ENCODE measurements at places on chromosomes 4 and X. TPM values are rescaled to one million over a fixed set of nuclear protein-coding genes. Genes with fewer than 3 reads are reported as not detected.

The ZBED1 gene
- 39.8 TPM for total RNA-seq

- no peak overlapping the region for H3K27ac ChIP-seq
- no peak for DNase-seq
- H3K36me3 ChIP-seq, result no peaks in the 10 kb centered on the region
- H3K4me1 ChIP-seq, result no peaks in the 10 kb centered on the region
- no peaks in the 10 kb centered on the region for H3K27me3 ChIP-seq
Observed at GRCh38 chr4:79404666-79405065, 3.4 kb downstream of the GK2 start.

- no peak overlapping the region for H3K27ac ChIP-seq
- no peaks in the 10 kb centered on the region for H3K27me3 ChIP-seq
- H3K4me1 ChIP-seq, result peaks cover 55% of the 10 kb centered on the region
- no peak for DNase-seq
- no peak overlapping the region for H3K4me3 ChIP-seq
Observed at GRCh38 chr4:98620087-98620784, 38.2 kb downstream of the TSPAN5 start.

GRCh38 chrX:107716118-107716684 is 59.4 kb downstream of the TSC22D3 start:
- H3K4me3 ChIP-seq, result peak overlapping the region; percentile 93
- peaks cover 52% of the 10 kb centered on the region for H3K4me1 ChIP-seq
- H3K36me3 ChIP-seq, result peaks cover 13% of the 10 kb centered on the region
- no peaks in the 10 kb centered on the region for H3K27me3 ChIP-seq
- H3K27ac ChIP-seq, result peak overlapping the region; percentile 92

The FGF16 gene
- total RNA-seq, result not detected

The LANCL3 gene
- 0.49 TPM for total RNA-seq

The DMRTC1 gene
- total RNA-seq, result not detected

DNA sequence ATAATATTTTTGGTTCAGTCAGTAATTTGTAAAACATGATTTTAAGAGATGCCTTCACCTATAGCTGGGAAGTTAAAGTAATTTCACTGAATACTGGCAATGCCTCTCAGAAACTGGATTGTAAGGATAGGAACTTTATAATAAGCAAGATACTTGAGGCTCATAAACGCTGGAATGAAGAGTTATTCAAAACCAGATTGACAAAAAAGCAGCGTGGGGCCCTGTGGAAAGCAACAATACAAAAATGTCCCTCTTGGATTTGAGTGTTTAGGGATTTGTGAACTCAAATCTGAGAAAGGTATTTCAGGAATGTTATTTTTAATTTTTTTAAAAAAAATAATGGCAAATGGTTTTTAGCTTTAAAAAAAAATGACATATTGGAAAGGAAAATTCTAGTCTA is 94.6 kb downstream of the ANK2 start:
- no peaks in the 10 kb centered on the region for H3K36me3 ChIP-seq
- no peak overlapping the region for H3K4me3 ChIP-seq
- peaks cover 8% of the 10 kb centered on the region for H3K27me3 ChIP-seq
- H3K27ac ChIP-seq, result no peak overlapping the region
- no peak for DNase-seq

The NPNT gene
- 0.17 TPM for total RNA-seq

DNA sequence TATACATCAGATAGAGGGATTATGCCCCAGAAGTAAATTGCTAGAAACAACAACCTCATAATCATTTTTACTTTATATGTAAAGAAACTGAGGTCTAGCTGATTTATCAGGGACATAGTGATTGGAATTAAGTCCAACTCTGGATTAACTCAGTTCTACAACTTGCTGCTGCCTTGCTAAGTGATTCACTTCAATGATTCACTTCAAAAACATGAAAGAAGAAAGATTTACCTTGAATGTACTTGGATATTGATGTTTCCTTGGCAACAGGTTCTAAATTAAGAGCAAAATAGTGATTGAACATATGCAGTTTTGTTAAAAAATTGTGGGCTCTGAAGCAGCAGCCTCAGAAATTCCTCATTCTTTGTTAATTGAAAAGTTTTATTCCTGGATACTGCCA is 99.8 kb upstream of the H2AZ1 start:
- H3K36me3 ChIP-seq, result no peaks in the 10 kb centered on the region
- H3K4me1 ChIP-seq, result no peaks in the 10 kb centered on the region
- H3K27ac ChIP-seq, result no peak overlapping the region
- H3K4me3 ChIP-seq, result no peak overlapping the region
- H3K27me3 ChIP-seq, result peaks cover 5% of the 10 kb centered on the region
- DNase-seq, result no peak

The NOX1 gene
- not detected for total RNA-seq

GRCh38 chr4:87886083-87886482 is 53.3 kb downstream of the MEPE start:
- H3K27me3 ChIP-seq, result peaks cover 5% of the 10 kb centered on the region
- no peak overlapping the region for H3K27ac ChIP-seq
- no peak for DNase-seq

The CMC4 gene
- total RNA-seq, result 1.3 TPM

DNA sequence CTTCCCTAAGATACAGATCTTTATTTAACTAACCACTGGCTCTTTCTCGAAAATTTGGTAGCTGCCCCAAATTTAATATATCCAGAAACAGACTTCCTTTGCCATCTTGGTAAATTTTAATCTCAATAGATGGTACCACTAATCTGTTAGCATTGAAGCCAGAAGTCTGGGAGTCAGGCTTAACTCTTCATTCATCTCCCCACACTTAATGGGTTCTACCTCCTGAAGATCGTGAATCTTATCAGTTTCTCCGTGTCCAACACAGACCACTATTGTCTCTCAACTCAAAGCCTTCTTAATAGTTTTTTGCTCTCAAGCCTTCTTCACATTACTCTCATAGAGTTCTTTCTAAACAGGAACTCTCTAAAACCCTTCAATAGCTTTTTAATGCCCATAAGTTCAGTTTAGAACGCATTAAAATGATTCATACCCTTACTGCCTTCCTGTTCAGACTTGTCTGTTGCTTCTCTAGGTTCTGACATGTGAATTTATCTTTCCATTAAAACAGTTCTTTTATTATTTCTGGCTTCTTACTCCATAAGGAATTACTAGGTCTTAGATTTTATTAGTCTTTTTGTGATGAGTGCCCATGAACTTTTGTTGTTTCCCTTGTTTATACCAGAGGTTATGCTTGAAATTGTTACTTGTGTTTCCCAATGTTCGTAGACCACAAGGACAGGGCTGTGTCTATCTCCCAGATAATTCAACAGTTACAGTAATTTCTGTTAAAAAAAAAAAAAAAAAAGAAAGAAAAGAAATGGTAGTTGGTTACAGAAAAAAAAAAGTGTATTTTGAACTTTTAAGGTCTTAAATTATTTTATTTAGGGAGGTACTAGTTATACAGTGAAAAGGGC is 54.7 kb downstream of the SMARCAD1 start:
- H3K27ac ChIP-seq, result no peak overlapping the region
- peaks cover 28% of the 10 kb centered on the region for H3K36me3 ChIP-seq
- no peaks in the 10 kb centered on the region for H3K27me3 ChIP-seq
- H3K4me1 ChIP-seq, result no peaks in the 10 kb centered on the region

GRCh38 chr4:74132944-74133343 is 25.0 kb upstream of the MTHFD2L start:
- H3K27me3 ChIP-seq, result peaks cover 7% of the 10 kb centered on the region
- H3K36me3 ChIP-seq, result no peaks in the 10 kb centered on the region
- H3K27ac ChIP-seq, result no peak overlapping the region
- no peaks in the 10 kb centered on the region for H3K4me1 ChIP-seq

The P2RY8 gene
- 21.8 TPM for total RNA-seq

DNA sequence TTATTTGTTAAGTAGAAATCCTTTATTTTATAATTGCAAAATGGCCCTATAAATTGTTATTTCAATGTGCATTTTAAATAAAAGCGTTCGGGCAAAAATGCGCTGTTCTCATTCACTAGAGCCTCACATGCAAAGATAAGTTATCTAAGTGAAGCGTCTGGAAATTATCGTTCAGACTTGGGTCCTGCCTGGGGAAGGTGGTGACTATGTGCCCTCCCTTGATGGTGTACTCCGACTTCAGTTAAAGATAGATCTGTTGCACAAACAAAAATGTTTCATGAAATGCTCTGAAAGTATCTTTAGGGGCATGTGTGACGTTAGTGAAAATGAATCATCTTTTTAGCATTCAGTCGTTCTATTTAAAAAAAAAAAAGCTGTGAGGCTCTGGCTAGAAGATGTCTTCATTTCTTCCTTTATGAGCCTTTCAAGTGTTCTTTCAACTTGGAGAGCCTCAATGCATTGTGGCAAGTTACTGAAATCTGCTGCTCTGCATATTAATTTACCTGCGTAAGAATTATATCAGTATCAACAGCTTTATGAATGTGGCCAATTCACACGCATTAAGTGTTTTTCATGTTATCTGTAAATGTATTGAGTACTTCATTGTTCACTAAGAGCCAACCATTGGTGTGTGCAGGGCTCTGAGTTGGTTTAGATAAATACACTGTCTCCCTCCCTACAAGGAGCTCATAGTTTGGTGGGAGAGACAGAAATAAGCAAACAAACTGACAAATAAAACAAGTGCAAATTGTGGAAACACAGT is 83.0 kb downstream of the AFF1 start:
- no peak for DNase-seq
- peaks cover 81% of the 10 kb centered on the region for H3K4me1 ChIP-seq
- H3K27me3 ChIP-seq, result no peaks in the 10 kb centered on the region

DNA sequence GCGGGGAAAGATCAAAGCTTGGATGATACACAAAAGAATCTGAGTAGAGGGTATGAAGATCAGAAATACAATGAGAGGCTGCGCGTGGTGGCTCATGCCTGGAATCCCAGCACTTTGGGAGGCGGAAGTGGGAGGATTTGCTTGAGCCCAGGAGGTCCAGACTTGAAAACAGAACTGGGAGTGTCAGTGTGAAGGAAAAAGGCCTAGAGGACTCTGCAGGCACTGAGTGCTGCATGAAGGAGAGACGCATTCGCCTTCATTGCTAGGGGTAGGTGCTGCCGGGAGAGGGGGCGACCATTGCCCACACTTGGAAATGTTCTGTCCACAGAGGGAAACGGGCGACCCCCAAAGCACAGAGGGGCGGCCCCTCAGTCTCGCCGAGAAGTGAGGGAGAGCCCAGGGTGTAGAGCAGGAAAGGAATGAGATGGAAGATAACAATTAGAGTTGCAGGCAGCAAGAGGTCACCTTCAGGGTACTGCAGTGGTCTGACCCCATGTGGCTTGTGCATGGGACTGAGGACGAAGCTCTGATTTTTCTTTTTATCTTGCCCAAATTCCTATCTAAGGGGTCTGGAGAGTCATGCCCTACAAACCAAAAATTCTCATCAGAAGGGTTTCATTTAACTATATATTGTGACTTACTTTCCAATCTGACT is 31.8 kb upstream of the ARSD start:
- no peak for DNase-seq
- H3K4me1 ChIP-seq, result no peaks in the 10 kb centered on the region
- no peaks in the 10 kb centered on the region for H3K27me3 ChIP-seq
- no peak overlapping the region for H3K4me3 ChIP-seq
- H3K27ac ChIP-seq, result no peak overlapping the region
- no peaks in the 10 kb centered on the region for H3K36me3 ChIP-seq

Measured in activated T-helper 1 cell treated with anti-CD3 and anti-CD28 coated beads, Interleukin-12 subunit alpha, Interleukin-12 subunit beta, Interleukin-2, Interleukin-4 antibody, amounts not matched to agents 30 ng/mL and 10 ng/mL and 1 ng/mL, durations not matched to agents 14 hours and 24 hours and 36 hours (primary cell).